Fibroblast of skin of left biceps (primary cell): ENCODE measurements at places on chromosomes 6 and 20.

GRCh38 chr20:54282625-54283024 is 74.7 kb downstream of the PFDN4 start:
- DNase-seq = no peak

DNA sequence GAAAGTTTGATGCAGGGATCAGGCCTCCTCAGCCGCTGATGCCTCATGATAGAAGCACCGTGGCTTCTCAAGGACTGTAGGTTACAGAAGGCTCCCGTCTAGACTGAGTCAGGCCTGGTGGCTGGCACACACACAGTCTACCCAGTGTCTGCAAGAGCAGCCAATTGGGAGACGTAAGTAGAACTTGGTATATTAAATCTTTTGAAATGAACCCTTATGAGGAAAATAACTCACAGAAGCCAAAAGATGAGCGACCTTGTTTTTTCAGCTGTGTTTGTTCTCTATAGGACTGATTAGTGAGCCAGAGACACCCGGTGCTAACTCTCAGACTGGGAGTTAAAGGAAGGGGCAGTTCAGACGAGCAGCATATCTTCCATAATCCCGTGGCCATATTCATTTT is 5.9 kb upstream of the PDE10A start:
- no peak for DNase-seq

DNA sequence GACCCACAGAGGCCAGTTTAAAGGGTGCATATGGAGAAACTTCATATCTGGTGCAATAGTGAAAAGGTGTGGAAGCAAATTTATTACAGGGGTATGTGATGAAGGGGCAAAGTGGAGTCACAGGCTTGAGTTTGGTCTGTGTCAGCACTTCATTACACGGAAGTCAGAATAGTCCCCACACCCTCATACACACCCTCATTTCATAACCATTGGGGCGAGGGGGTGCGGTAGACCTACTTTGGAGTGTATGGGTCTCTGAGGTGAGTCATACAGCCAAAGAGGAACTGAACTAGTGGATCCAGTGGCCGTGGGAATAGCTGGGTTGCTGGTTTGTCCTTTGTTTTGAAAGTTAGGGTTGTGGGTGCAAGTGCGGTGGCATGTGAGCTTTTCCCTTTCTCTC is 3.3 kb downstream of the TM9SF4 start:
- no peak for DNase-seq

DNA sequence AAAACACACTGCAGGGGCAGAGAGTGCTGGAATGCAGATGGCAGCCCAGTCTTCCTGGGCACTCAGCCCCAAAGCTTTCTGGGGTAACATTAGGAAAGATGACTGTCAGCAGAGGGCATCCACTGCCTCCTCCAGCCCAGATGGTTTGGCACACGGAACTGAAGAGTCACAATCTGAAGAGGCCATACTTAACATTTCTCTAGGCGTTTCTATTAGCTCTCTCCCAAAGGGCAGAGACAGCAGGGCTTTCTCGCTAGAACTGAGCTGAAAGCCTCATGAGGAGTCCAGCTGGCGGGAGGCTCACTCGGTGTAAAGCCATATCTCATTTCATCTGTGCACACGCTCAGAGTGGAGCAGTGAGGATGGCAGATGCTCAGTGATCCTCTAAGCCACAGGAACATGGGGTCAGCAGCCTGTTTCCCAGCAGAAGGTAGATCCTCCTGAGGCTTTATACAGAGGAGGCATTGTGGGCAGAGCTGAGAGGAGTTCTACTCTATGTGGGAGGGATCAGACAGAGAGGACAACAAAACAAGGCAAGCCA is 28.1 kb downstream of the ALDH8A1 start:
- no peak for DNase-seq

DNA sequence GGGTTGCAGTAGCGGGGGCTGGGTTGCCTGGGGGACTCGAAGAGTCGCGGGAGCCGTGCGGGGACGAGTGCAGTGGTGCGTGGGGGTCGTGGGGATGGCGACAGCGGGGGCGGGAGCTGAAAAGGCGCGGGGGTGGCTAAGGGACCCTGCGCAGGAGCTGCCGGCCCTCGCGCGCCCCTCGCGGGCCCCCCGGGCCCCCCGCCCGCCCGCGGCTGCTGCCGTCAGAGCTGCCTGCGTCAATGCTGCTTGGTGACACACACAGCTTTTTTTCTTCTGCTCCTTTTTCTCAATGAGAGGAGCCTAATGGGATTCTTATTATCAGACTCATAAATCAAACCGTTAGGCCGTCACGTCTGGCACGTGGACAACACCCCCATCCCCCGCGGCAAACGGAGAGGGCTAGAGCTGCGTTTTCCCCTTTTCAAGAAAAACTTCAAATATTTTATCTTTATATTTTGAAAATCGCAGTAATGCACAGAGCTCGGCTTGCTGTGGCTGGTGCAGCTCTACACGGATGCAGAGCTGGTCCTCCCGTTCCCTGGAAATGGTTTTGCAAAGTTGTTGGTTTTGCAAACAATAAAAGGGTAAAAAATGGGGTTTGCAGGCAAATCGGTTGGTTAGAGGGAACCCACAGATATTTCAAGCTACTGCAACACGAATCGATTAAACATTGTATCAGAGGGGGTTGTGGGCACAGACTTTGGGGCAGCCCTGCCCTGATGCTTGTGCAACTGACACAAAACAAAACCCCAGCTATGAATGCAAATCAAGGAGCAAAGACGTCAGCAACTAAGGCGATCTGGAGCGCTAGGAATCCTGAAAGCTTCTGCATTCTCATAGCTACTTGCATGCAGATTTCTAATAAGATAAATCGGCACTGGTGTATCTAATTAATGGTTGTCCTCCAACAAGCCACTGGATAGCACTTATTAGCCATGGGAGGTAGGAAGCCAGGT is 161.4 kb downstream of the TBXT start:
- DNase-seq = peak; percentile 80

- no peak for DNase-seq
Measured at GRCh38 chr6:168307015-168307694, 12.4 kb downstream of the DACT2 start.

- no peak for DNase-seq
Measured at GRCh38 chr20:57809661-57810172, 99.9 kb upstream of the PMEPA1 start.

GRCh38 chr20:23090878-23091277 is 4.8 kb upstream of the CD93 start:
- DNase-seq = no peak

GRCh38 chr6:18350712-18351111 is 36.4 kb upstream of the RNF144B start:
- DNase-seq = no peak

- no peak for DNase-seq
Measured at GRCh38 chr6:110191477-110191876, 11.2 kb downstream of the CDC40 start.

- DNase-seq = no peak
Measured at GRCh38 chr6:154614101-154614500, 103.6 kb upstream of the CNKSR3 start.

DNA sequence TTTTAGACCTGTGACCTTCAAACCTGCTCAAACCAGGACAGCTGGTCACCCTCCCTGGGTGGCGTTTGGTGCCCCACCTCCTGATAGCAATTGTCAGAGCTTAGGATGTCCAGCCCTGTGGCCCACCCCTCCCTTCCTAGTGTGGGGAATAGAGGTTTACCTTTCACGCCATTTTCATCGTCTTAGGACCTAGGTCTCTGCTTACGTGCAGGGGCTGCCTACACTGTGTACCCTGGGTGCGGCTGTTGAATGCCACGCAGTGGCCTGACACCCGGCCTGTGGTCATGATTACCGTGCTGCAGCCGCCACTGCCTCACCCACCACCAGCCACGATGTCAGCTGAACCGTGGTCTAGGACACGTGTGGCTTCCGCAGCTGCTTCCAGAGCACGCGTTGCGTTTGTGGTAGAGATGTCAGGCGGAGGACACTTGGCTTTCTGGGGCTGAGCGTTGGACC is 157.3 kb downstream of the DTNBP1 start:
- DNase-seq = no peak

DNA sequence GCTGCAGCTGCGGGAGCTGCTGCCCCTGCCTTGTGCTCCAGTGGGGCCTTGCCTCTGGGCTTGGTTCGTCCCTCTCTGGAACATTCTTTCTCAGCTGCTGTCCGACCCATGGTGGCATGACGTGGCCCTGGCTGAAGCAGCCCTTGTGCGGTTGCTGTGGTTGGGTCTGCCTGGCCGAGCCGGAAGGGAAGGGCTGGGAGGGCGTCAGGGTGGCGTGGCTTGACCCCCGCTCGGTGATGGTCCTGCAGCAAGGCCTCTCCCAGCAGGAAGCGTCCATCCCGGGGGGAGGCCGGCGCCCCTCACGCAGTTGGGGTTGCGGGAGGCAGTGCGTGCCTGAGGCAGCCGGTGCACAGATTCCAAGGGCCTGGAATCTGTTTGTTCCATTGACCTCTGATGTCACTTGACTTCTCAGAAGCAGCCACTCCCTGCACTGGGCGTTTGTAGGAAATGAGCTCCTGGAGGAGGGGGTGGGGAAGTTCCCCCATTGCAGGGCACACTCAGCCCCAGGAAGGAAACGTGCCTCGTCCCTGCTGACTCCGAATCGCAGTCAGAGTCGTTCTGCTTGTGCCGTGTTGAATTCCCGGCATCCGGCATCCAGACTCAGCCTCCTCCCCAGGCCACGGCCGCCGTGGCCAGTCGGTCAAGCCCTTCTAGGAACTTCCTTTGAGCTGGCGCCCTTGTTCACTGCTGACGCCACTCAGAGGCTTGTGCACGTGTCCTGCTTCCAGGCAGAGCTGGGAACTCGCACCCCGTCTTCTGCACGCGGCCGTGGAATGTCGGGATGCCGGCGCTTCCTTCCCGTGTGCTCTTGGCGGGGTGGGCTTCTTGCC is 9.7 kb upstream of the TNFRSF6B start:
- peak; percentile 9 for DNase-seq

- DNase-seq = no peak
Measured at GRCh38 chr6:3175715-3176402, 18.5 kb upstream of the TUBB2A start.

DNA sequence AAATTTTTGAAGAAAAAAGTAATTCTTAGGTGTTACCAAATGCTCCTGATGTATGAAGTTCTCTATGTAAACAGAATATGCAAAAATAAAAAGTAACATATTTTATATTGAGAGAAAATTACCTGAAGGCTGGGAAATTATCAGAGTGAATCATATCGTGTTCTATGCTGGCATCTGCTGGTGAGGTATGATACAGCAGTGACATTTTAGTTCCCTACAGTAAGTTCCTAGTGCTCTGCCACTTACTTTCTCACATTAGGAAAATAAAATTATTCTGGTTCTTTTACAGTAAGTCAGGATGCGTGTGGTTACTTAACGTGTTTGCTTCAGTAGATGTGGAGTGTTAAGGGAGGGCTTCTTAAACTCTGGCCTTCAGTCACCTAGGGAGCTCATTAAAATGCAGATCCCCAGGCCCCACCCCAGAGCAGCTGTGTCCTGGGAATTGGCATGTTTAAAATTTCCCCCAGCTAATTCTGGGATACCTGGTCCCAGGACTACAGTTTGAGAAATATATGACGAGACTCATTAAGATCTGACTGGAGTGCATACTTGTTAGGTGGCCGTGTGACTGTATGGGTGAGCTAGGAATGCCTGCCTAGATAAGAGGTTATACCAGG is 3.2 kb downstream of the ACTR5 start:
- DNase-seq = no peak

- DNase-seq = no peak
Measured at GRCh38 chr6:140987364-140988155, 1145.2 kb upstream of the GJE1 start.

DNA sequence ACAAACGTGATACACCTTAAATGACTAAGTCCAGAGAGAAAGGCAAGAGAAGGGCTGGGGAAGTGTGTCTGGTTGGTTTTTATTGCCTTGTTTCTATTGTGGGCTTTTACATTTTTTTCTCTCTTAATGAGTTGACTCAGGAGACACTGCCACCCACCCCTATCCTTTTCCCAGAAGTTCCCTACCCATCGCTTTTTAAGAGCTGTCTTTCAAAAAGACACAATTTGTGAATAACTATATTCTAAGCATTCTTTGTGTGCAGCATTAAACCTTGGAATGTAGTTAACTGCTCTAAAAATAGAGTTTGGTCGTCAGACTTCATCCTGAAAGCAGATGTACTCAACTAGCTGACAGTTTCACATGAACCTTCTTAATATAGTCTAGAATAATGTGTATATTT is 174.9 kb downstream of the ISM1 start:
- DNase-seq = peak; percentile 68

DNA sequence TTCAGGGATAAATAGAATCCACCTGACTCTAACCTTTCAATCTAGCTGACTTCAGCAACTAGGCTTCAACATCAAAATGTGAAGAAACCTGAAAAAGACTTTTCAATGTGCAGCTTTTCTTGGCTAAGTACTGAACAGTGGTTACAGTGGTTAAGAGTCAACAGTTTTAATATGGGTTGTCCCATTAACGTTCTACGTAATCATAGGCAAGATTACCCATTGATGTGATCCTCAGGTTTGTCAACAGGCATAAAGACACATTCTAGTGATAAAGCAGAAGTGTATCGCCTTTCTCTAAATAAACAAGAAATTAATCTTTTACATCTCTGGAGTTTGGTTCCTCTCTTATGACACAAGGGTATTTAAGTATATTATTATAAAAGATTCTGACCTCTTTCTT is 154.1 kb upstream of the RUNX2 start:
- no peak for DNase-seq
